ENCODE measurements at places on chromosomes 6 and 20. TPM values are rescaled to one million over a fixed set of nuclear protein-coding genes. Genes with fewer than 3 reads are reported as not detected.
A peak's percentile ranks its signal among the peaks of the same experiment; 100 is the strongest.

The PGC gene
- not detected for total RNA-seq

The HLA-DPB1 gene
- total RNA-seq: not detected

The FGD2 gene
- not detected for total RNA-seq

The TXLNB gene
- total RNA-seq: not detected

The GRM4 gene
- total RNA-seq: not detected

GRCh38 chr6:113649276-113649675, 207.9 kb upstream of the MARCKS start:
- DNase-seq: peak; percentile 95

- no peak for DNase-seq
These were observed 405.7 kb downstream of the QKI start for GRCh38 chr6:163820171-163820570.

- DNase-seq: peak; percentile 4
These were observed 268.3 kb upstream of the TAB2 start for GRCh38 chr6:149049230-149049629.

- DNase-seq: no peak
These were observed 50.5 kb downstream of the CFAP61 start for GRCh38 chr20:20102716-20103258.

DNA sequence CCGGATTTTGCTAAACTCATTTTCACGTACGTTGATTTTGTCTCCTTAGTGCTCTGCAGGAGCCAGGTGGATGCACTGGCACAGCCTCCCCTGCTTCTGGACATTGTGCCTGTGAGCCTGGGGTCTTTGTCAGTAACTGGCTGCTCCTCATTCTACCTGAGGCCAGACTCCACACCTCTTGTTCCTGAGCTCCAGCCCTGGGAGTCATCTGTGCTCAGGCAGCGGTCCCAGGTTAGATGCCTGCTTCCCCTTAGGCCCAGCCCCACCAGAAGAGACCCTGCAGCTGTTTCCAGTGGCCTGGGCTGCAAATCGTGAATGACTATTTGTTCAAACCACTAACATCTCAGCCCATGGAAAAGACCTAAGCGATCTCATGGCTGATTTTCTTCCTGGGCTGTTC, 129.1 kb downstream of the ERMARD start:
- no peak for DNase-seq

- no peak for DNase-seq
These were observed 58.2 kb upstream of the IL20RA start for GRCh38 chr6:137102851-137103492.

GRCh38 chr6:96948631-96949030, 24.1 kb downstream of the KLHL32 start:
- DNase-seq: no peak

- DNase-seq: no peak
These were observed 158.8 kb downstream of the JARID2 start for GRCh38 chr6:15404685-15404980.

DNA sequence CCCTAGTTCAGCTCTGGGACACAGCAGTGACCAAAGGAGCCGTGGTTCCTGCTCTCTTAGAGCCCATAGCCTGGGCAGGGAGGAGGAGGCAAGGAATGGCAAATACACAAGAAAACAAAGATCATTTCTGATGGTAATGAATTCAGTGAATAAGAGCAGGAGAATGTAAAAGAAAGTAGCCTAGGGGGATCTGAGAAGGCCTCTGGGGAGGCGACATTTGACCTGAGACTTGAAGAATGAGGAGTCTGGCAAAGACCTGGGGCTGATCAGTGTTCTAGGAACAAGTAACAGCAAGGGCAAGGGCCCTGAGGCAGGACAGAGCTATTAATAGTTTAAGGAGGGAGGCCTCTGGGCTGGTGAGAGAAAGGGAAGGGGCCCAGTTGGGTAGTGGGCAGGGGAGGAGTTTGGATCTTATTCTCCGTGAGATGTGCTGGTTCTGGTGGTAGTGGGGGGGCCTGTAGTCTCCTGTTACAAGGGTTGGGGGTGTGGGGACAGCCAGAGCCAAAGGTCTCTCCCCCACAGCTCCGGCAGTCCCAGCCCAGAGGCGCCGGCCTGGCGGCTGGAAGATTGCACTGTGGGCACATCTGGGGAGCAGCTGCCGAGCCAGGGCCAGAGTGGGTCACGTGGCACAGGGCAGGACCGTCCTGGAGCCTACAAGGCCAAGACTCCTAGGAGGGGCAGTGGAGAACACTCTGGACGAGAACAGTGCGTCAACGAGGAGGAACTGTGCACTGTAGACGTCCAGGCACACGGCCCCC, 9.3 kb upstream of the ID1 start:
- DNase-seq: peak; percentile 92

DNA sequence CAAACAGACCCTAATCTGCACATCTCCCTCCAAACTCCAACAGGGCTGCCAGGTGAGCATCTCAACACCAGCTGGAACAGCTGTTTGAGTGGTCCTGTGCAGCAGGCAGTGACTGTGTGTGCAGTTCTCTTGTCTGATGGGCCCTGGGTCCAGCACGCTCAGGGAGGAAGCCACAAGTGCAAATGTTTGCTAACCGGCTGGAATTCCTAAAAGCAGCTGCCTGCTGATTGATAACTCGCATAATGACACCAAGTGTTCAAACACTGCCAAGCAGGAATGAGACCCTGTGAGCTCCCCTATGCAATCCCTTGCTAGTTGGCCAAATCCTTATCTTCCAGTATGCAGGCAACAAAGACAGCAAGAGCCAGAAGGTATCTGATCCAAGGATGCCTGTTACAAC, 650.6 kb downstream of the CBLN4 start:
- no peak for DNase-seq

Data from MCF 10A (cell line).